Body of pancreas (tissue), 4 donors: ENCODE measurements at places on chromosomes 13 and 19. TPM values are rescaled to one million over a fixed set of nuclear protein-coding genes. Genes with fewer than 3 reads are reported as not detected.

GRCh38 chr13:19178901-19179593, 2.6 kb downstream of the TUBA3C start:
- DNase-seq: peak; percentile 37

- no peak for DNase-seq
These were observed 6.6 kb downstream of the TBC1D17 start for GRCh38 chr19:49884109-49884508.

BST2 gene
- total RNA-seq: 43.6 TPM

EFNB2 gene
- 6.7 TPM for total RNA-seq

DNA sequence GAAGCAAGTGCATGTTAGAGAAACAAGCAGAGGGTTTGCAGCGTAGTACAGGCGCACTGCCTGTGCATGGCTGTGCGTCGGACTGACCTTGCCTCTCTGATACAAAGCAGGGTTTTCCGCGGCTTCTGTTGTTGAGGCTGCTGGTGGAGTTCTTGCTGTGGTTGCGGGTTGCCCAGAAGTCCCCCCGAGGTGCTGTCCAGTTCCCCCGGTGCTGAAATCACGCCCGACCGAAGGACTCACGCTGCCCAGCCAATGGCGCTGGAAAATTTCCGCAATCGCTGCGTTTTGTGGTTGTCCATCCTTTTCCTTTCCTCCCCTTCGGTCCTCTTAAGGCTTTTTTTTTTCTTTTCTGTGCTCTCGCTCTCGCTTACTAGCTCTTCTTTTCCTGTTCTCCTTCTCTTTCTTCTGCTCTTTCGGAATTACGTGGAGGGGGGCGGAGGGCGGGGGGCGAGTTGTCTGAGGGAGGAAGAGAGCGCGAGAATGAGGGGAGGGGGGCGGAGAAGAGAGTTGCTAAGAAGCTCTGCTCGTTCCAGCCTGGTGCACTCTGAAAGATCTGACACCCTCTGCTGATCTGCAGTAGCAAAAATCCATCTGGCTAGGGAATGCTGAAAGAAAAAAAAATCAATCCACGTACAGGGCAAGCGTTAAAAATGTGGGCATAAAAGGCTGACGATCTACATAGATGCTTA, at the start of gene SLITRK1:
Gene SLITRK1 (minus strand): TSS at position 558 of the 689 bp plus-strand sequence. CDS start 967 bp downstream, outside the sequence.
- DNase-seq: peak; percentile 80

- peak; percentile 39 for DNase-seq
These were observed 80.3 kb upstream of the KLHL1 start for GRCh38 chr13:70188567-70188966.

GRCh38 chr13:114283576-114283975, 2.2 kb downstream of the UPF3A start:
- DNase-seq: no peak

CNFN gene
- not detected for total RNA-seq

DIAPH3 gene
- total RNA-seq: 0.33 TPM

DNA sequence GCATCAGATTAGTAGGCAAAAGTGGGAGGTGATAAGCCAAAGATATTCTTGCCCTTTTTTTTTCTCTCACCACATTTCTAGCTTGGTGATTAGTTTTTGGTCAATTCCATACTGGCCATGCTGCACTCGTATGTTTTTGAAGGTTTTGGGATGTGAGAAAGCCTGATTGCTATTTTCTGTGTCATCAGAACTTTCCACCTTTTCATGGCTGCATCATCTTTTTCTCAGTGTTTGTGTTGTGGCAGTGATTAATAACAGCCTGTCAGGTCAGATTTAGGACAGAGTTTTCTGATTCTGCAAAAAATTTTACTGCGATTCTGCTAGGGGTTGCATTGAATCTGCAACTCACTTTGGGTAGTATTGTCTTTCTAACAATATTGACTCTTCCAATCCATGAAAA, 32.9 kb downstream of the PSG1 start:
- DNase-seq: no peak

DNA sequence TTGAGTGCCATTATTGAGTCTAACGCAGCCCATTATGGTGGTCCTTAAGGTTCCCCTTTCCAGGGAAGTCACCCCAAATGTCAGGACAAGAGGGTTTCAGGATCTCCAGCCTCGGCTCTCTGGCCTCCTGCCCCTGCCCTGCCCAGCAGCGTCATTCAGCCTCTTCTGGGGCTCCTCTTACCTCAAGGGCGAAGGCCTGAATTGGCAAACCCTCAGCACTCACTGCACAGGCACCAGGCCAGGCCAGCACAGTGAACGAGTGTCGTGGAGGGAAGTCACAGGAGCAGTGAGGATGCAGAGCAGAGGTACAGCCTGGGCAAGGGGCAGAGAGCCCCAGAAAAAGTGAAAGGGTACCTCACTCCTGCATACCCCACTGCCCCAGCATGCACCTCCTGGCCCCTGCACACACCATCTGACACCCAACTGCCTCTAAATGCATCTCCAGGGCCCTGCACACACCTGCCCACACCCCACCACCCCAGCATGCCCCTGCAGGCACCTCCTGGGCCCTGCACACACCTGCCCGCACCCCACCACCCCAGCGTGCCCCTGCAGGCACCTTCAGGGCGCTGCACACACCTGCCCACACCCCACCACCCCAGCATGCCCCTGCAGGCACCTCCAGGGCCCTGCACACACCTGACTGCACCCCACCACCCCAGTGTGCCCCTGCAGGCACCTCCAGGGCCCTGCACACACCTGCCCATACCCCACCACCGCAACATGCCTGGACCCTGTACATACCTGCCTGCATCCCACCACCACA, 19.8 kb downstream of the SLC25A42 start:
- DNase-seq: no peak

GRCh38 chr13:85657942-85658341, 141.3 kb downstream of the SLITRK6 start:
- DNase-seq: no peak

SLC6A16 gene
- total RNA-seq: 0.99 TPM

PSG3 gene
- not detected for total RNA-seq

DNA sequence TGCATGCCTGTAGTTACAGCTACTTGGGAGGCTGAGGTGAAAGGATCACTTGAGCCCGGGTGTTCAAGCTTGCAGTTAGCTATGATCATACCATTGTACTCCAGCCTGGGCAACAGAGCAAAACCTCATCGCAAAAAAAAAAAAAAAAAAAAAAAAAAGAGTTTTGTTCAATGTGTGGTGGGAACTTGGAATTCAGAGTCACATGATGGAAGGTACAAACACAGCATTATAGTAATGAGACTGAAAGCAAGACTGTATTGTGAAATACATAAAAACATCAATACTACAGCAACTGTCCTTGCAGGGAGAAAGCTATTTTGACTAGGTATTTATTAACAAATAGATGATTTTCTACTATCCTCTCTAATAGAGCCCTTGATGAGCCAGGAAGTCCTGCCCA, 393.2 kb downstream of the DLEU7 start:
- no peak for DNase-seq

BLVRB gene
- total RNA-seq: 79.8 TPM

DNA sequence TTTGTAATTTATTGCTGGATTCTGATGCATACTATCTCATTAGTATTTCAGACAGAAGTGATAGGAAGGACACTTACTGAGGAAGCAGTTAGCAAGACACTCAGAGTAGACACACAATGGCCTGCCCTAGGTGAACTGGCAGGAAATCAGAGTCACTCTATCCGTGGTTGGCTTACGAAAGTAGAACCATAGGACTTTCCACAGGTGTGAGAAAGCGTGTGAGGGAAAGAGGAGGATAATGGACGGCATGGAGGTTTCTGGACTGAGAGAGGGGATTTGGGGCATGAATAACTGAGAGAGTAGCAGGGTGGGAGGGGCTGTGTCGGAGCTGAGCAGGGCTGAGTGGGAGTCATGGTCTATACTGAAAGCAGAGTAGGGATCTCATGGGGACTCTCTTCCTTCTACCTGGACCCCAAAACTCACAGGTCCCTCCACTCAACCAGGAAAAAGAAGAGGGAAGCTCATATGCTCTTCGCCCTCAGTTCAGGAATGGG, 18.7 kb upstream of the EID2 start:
- DNase-seq: no peak

DNA sequence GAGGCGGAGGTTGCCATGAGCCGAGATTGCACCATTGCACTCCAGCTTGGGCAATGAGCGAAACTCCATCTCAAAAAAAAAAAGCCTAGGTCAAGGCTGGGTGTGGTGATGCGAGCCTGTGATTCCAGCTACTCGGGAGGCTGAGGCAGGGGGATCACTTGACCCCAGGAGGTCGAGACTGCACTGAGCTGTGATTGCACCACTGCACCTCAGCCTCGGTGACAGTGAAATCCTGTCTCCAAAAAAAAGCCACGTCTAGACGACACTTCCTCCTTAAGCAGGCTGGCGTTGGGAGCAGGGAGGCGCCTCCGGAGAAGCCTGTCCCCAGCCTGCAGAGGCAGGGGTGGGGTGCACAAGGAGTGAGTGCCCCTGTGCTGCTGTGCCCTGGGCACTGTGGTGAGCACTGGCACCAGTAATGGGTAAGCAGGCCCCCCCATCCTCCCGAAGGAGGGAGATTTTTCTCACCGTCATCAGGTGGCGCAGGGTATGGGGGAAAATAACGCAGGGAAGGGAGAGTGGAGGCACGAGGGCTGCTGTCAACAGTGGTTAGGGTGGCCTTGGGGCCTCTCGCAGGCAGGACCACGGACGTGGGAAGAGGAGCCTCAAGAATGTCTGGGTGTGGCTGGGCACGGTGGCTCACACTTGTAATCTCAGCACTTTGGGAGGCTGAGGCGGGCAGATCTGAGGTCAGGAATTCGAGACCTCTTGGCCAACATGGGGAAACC, 706 bp downstream of the P2RY11 start:
- no peak for DNase-seq

GRCh38 chr19:10011974-10012373, 1.3 kb upstream of the RDH8 start:
- no peak for DNase-seq

GRCh38 chr13:76795701-76796695, 90.2 kb downstream of the KCTD12 start:
- no peak for DNase-seq

FUT2 gene
- 3.4 TPM for total RNA-seq

NXNL1 gene
- not detected for total RNA-seq

- DNase-seq: no peak
These were observed 396 bp downstream of the F7 start for GRCh38 chr13:113105921-113106452.

DNA sequence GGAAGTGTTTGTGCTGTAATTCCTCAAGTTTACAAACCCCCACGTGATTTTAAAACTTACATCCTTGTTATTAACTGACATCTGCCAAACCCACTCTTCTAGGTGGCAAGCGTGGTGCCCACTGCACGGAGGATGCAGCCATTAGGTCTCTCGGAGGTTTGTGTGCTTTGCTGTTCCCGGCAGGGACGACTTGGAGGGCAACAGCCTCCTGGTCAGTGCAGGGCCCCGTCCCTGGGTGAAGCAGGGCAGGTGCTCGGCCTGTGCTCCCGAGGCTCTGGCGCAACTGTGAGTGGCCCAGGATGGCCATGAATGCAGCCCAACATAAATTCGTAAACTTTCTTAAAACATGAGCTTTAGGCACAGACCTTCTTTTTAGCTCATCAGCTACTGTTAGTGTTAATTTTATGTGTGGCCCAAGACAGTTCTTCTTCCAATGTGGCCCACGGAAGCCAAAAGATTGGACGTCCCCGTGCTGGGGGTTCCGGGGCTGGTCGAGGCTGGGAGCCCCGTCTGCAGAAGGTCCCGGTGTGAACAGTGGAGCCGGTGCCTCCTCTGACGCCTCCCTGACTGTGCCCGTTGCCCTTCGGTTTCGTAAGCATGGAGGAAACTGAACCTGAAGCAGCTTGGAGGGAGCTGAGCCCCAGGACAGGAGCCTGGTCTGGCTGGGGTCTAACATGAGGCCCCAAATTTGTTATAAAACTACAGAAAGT, 11.9 kb downstream of the GAS6 start:
- no peak for DNase-seq

GRCh38 chr13:29888306-29888705, 37.9 kb upstream of the UBL3 start:
- no peak for DNase-seq

RFPL4A gene
- total RNA-seq: not detected

ZNF723 gene
- total RNA-seq: not detected

GRCh38 chr13:23654111-23655110, 84.2 kb downstream of the TNFRSF19 start:
- no peak for DNase-seq

- no peak for DNase-seq
These were observed at the start of gene ZIC2 for GRCh38 chr13:99981735-99982035. Gene ZIC2 (plus strand): TSS chr13:99981784. CDS start chr13:99982065, 281 bp downstream.

GRCh38 chr13:21075379-21076249, 14.2 kb upstream of the LATS2 start:
- peak; percentile 38 for DNase-seq

PSG6 gene
- total RNA-seq: not detected

DNA sequence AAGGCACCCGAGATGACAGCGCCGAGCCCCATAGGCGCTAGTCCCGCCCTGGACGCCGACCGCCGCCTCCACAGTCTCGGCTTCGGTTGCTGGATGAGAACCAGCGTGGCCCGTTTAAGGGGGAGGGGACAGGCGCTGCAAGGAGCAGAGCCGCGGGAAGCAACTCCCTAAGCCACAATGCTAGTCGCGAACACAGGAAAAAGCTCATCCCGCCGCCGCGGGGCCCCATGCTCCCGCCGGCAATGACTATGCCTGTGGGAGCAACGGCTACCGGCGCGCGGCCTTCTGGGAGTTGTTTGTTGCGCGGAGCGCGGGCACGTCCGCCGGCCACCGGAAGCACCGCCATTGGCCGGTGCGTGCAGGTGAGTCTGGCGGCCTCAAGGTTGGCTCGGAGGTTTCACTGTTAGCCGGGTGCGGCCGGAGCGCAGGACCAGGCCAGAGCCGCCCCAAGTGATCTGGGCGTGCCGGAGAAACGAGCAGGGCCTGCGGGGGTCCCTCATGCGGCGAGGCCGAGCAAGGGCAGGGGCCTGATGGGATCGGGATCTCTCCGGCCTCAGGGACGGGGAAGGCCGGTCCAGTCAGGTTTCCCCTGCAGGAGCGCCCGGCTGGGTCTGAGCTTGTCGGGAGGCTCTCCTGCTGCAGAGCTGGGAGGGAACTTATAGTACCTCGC, at the start of gene ZNF544:
Gene ZNF544 (plus strand): TSS at position 330 of the 670 bp plus-strand sequence. CDS start 15,110 bp downstream, outside the sequence.
- peak; percentile 83 for DNase-seq

CELF5 gene
- total RNA-seq: not detected

KLK14 gene
- total RNA-seq: not detected

DNA sequence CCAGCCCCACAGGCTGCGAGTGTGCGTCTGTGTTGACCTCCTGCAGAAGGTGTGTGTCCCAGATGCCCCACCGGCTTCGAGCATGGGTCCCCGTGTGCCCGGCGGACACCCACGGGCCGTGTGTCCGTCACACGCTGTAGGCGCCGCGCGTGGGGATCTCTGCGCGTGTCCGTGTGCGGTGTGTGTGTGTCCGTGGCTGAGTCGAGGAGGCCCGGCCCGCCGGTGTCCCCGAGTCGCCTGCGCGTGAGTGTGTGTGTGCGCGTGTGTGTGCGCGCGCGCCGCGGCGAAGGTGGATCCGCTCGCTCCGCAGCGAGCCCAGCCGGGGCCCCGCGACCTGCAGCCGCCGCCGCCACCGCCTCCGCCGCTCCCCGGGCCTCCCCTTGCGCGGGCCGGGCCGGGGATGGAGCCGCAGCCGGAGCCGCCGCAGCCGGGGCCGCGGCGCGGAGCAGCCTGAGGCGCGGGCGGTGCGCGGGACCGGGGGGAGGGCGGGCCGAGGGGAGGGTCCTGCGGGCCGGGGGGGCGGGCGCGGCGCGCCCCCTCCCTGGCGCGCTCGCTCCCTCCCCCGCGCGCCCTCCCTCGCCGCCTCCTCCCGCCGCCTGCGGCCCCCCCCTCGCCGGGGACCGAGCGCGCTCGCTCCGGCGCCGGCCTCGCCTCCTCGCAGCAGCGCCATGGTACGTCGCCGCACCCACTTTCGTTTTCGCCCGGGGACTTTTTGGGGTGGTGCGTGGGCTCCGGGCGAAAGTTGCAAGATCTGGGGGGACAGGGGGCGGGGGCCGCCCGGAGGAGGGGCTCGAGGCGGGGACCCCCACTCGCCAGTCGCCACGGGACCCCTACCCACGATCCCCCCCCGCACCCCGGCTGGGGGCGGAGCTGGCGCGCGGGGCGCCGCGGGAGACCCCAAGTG, 7.1 kb upstream of the NFIC start:
- DNase-seq: peak; percentile 79

STOML3 gene
- total RNA-seq: not detected
